ENCODE measurements at places on chromosomes 12 and 14.

GRCh38 chr14:96940009-96940408 is 142.8 kb downstream of the VRK1 start:
- DNase-seq = no peak

DNA sequence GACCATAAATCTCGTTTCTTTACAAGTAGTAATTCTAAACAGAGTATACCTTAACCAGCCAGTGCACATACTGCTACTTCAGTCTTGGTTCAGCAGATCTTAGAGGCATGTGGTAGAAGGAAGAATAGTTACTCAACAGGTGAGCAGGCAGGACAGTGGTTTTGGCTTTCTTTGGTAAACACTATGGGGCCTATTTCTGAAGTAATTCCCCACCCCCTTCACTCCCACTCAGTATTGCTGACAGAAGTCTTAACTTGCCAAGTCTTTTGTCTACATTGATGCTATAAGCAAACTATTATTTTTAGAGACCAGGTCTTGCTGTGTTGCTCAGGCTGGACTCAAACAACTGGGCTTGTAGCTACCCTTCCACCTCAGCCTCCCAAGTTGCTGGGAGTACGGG is 68.5 kb downstream of the FBXO34 start:
- DNase-seq = no peak

- DNase-seq = no peak
Measured at GRCh38 chr14:101833045-101833444, 71.5 kb downstream of the PPP2R5C start.

GRCh38 chr12:51011955-51012354 is 14.2 kb downstream of the SLC11A2 start:
- peak; percentile 57 for DNase-seq

DNA sequence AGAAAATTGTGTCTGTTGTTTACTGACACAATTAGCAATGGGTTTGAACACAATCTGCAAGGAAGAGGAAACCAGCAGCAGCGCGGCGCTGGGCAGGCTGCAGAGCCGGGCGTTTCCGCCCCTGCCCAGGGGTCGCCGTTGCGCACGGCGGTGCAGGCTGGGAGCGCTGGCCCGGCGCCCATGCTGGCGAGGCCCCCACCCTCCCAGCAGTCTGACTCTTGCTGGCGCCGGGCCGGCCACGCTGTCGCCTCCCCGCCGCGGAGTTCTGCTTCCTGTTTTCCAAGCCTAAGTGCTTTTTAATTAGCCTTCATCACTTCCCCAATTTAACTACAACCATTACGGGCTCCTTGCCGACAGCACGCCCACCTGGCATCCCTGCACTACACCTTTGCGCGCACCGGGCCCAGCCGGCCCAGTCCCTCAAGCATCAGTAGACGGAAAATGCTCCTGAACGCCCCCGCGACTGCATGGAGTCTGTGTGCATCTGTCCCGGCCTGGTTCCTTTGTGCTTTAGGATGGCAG is 212.1 kb downstream of the GXYLT1 start:
- no peak for DNase-seq

DNA sequence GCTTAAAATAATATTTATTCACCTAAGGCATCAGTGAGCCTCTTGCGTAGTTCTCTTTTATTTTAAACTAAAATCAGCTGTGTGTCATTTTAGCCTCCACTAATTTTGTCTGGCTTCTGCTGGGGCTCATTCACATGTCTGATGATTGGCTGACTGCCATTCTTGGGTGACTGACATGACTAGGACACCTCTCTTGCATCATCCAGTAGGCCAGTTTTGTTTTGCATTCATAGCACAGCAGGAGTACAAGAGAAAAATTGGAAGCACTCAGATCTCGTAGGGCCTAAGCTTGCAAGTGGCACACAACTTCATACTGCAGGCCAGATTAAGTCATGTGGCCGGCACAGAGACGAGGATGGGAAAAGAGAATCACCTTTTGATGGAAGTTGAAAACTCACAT is 1226.5 kb downstream of the GALC start:
- DNase-seq = no peak

DNA sequence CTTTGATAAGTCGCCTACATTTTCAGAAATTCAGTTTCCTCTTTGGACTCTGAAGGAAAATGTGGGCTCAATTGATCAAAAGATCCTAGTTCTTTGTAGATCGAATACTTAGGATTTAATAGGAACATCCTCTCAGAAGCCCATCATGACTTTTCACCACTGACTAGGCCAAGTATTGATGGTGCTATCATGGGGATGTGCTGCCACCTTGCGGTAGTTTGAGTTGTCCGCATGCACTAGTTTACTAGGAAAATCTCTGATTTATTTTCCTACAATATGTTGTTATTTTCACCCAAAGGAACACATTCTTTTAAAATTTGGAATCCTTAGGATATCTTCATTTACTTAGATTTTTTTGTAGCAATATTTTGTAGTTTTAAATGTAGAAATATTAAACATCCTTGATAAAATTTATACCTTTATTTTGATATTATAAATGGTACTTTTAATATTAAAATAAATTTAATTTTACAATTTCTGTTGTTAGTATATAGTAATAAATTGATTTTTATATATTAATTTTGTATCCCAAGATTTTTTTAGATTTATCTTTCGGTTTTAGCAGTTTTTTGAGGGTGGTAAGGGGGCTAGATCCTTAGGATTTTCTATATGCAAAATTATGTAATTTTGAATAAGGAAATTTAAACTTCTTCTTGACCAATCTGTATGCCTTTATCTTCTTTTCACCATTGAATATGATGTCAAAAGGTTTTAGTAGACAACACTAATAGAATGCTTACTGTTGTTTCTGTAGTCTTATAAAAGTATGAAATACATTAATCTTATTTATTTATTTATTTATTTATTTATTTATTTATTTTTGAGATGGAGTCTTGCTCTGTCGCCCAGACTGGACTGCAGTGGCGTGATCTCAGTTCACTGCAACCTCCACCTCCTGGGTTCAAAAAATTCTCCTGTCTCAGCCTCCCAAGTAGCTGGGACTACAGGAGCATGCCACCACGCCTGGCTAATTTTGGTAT is 52.9 kb upstream of the OR9K2 start:
- DNase-seq = peak; percentile 75

DNA sequence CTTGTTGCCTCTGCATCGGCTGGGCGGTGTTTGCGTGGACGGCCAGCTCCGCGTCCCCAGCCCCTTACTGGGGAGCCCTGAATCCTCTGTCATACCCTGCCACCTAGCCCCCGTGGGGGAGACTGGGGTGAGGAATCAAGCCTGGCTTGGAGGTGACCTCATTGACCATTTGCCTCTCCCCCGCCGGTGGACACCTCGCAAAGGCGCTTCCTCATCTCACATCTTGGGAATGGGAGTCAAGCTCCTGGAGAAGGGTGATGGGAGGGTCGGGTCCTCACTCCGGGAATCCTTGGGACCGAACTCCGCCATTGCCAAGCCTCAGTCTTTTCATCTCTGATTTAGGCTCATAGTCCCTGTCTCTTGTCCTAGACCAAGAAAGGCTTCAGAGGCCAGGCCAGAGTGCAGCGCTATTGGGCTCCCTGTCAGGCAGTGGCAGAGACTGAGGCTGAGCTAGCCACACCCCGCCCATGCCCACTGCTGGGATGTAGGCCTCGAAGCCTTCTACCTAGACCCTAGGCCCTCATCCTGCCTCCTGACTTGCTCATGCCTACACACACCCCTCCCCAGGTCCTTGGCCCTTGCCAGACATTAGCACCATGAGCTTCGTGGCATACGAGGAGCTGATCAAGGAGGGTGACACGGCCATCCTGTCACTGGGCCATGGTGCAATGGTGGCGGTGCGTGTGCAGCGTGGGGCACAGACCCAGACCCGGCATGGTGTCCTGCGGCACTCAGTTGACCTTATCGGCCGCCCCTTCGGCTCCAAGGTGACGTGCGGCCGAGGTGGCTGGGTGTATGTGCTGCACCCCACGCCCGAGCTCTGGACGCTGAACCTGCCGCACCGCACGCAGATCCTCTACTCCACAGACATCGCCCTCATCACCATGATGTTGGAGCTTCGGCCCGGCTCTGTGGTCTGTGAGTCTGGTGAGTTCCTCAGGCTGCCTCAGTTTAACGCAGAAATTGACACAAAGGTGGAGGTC is 678 bp downstream of the TRMT61A start:
- DNase-seq = no peak

- peak; percentile 69 for DNase-seq
Measured at GRCh38 chr14:78959674-78960264, 789.6 kb downstream of the NRXN3 start.
